ENCODE measurements at places on chromosomes 2 and 18. TPM values are rescaled to one million over a fixed set of nuclear protein-coding genes. Genes with fewer than 3 reads are reported as not detected.
A peak's percentile ranks its signal among the peaks of the same experiment; 100 is the strongest.

MOCOS gene
- 3.6 TPM for total RNA-seq

CTDP1 gene
- 29.1 TPM for total RNA-seq

CNRIP1 gene
- 10.2 TPM for total RNA-seq

GRCh38 chr2:204255526-204255925 is 289.7 kb upstream of the PARD3B start:
- H3K4me1 ChIP-seq: peaks cover 5% of the 10 kb centered on the region
- no peaks in the 10 kb centered on the region for H3K27me3 ChIP-seq
- H3K27ac ChIP-seq: no peak overlapping the region
- no peak for DNase-seq

DNA sequence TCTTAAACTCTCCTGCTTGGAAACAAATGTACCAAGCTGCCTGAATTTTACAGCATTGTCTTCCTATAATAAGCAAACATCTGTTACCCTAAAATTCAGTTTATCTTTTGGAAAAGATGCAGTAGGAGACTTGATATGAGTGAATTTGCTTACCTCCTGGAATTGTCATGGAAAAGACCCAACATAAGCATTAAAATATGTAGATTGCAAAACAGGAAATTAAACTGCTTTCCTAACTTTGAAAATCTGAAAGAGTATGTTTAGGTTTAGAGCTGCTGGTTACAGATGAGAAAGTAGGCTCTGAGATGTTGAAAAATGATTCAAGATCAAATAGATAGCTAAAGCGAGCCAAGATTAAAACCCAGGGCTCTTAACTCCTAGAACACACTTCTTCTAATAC is 316.5 kb downstream of the SOX11 start:
- no peak for DNase-seq
- no peaks in the 10 kb centered on the region for H3K27me3 ChIP-seq

HDAC4 gene
- total RNA-seq: 38.7 TPM

- no peak for DNase-seq
- H3K27ac ChIP-seq: no peak overlapping the region
- H3K4me1 ChIP-seq: no peaks in the 10 kb centered on the region
- no peaks in the 10 kb centered on the region for H3K27me3 ChIP-seq
- no peak overlapping the region for H3K4me3 ChIP-seq
- H3K36me3 ChIP-seq: no peaks in the 10 kb centered on the region
Observed at GRCh38 chr2:79660557-79660956, 147.7 kb downstream of the CTNNA2 start.

- no peaks in the 10 kb centered on the region for H3K4me1 ChIP-seq
- no peak overlapping the region for H3K4me3 ChIP-seq
- no peak overlapping the region for H3K27ac ChIP-seq
- H3K27me3 ChIP-seq: no peaks in the 10 kb centered on the region
Observed at GRCh38 chr2:226608451-226608850, 191.2 kb downstream of the IRS1 start.

TWIST2 gene
- total RNA-seq: 22.8 TPM

GRCh38 chr2:190466819-190467446 is 58.8 kb downstream of the MFSD6 start:
- H3K36me3 ChIP-seq: no peaks in the 10 kb centered on the region
- peak overlapping the region; percentile 82 for H3K27ac ChIP-seq
- DNase-seq: no peak
- peaks cover 31% of the 10 kb centered on the region for H3K4me1 ChIP-seq

DOCK10 gene
- 40.8 TPM for total RNA-seq

GRCh38 chr2:26658691-26659346 is 17.7 kb upstream of the CIB4 start:
- H3K27ac ChIP-seq: no peak overlapping the region
- DNase-seq: no peak
- H3K27me3 ChIP-seq: no peaks in the 10 kb centered on the region
- H3K36me3 ChIP-seq: no peaks in the 10 kb centered on the region
- no peaks in the 10 kb centered on the region for H3K4me1 ChIP-seq

GRCh38 chr2:134250840-134251461 is 2.9 kb upstream of the MGAT5 start:
- H3K27me3 ChIP-seq: no peaks in the 10 kb centered on the region
- H3K4me1 ChIP-seq: peaks cover 27% of the 10 kb centered on the region
- no peak for DNase-seq

GRCh38 chr2:122875091-122875865 is 1119.8 kb downstream of the TSN start:
- no peaks in the 10 kb centered on the region for H3K36me3 ChIP-seq
- no peak overlapping the region for H3K27ac ChIP-seq
- no peak for DNase-seq
- H3K27me3 ChIP-seq: no peaks in the 10 kb centered on the region
- H3K4me1 ChIP-seq: no peaks in the 10 kb centered on the region
- no peak overlapping the region for H3K4me3 ChIP-seq

Measured in upper lobe of left lung (tissue), 6 donors.